Pancreas (tissue), 10 donors: ENCODE measurements at places on chromosomes 11 and 22.

DNA sequence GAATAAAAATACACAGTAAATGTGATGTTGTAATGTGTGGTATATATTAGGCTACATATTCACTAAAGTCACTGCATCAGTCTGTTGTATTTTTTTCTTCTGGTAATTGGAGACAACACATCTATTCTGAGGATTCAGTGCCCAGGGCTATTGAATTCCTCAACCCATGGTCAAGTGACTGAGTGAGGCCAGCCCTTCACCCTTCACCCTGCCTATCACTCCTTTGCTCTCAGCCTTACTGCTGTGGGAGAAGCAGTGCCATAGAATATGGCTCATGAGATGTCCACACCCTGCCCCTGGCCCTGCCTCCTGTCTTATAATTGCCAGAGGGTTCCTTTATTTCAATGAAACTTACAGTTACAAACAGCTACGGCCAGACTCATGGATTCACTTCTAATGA, 295.6 kb downstream of the NTM start:
- DNase-seq, result no peak

GRCh38 chr22:42919199-42919598, 62.1 kb upstream of the ARFGAP3 start:
- DNase-seq, result no peak

- DNase-seq, result no peak
Observed at GRCh38 chr11:12762278-12762677, 88.1 kb downstream of the TEAD1 start.

DNA sequence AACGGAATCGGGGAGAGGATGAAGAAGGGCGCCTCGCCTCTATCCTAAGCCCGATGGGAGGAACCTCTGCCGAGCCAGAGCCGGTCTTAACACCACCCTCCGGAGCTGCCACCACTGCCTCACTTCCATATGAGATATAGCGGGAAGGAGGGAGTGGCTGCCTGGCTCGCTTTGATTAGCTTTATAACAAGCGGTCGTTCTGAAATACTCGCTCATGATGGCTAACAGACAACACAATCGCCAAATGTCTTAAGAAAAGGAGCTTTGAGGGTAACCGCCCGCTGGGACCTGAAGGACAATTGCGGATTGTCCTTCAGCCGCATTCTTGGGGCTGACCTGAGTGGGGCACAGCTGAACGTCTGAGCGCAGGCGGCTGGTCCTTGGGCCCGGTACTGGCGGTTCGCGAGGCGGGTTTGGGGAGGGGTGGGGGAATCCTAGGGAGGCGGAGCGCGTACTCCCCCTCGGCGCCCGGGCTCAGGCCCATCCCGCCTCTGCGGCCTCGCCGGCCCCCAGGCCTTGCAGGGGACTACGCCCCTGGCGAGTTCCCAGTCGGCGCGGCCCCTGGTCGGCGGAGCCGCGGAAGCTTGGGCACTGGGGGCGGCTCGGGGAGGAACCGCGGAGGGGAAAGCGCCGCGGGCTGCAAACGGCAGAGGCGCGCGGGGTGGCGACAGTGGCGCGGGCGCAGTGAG, at the start of gene PLAAT5:
Gene PLAAT5 (minus strand): TSS at position 617 of the 689 bp plus-strand sequence. CDS start 133 bp downstream, at position 484.
- DNase-seq, result peak; percentile 32

GRCh38 chr11:31822175-31822926, 11.2 kb upstream of the PAX6 start:
- no peak for DNase-seq

- no peak for DNase-seq
Observed at GRCh38 chr11:12725055-12725862, 51.0 kb downstream of the TEAD1 start.

- no peak for DNase-seq
Observed at GRCh38 chr11:36110668-36111410, 167.0 kb downstream of the LDLRAD3 start.

DNA sequence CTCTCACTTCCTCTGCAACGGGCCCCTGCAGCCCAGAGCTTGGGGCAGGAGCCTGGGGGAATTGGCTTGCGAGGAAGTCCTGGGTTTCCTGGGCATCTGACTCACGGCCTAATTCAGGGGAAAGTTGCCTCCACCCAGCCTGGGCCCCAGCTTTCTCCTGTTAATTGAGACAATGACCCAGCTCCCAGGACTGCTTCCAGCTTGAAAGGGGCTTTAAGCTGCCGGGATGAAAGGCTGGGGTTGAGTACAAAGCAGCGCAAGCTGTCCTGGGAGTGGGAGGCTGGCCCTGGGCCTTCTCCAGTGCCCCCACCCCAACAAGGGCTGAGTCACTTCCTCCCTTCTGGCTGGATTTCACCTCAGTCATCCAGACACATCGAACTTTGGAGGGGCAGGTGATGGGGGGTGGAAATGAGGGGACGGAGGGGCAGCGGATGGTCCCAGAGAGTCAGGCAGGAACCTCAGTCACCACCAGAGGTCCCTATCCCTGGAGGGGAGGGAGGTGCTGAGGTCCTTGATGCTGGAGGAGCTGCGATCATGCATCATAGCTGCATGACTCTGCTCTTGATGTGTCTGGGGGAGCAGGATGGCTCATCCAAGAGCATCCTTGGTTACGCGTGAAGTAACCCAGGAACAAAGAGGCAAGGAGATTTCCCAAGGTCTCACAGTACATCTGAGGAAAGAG, 30.1 kb upstream of the OAF start:
- no peak for DNase-seq
